ENCODE measurements at places on chromosomes 5 and 9.

- no peak for DNase-seq
Observed at GRCh38 chr5:179264783-179265513, 80.3 kb downstream of the ADAMTS2 start.

DNA sequence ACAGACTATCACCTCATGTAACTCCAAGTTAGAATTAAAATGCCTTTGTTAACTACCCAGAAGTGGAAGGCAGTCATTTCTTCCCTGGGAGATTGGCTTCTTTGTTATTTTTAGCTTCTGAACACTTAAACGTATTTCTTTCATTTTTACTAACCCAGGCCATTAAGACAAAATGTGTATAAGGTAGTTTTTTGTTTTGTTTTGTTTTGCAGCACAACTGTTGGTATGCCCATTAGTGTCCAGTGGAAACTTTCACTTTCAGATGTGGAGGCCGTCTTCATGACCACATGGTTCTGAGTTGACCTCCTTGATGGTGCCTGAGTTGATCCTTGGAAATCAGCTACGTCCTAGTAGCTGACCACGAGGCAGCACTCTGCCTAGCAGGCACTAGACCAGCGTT is 264.6 kb upstream of the ZNF608 start:
- no peak for DNase-seq

DNA sequence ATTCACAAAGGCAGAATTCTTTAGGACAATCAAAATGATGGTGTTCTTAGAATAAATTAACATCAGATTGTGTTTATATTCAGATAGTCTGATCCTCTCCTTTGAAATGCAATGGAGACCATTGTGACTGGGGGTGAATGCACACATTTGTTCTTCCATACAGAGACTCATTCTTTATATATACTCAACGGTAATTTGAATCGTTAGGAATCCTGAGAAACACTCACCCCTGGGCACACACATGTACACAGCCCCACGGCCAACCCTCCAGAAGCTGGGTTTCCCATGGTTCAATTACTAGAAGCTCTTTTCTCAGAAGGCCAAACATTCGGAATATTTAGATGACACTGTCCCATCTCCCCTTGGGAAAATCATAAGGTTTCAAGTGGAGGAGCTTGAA is 57.5 kb upstream of the EPB41L4B start:
- no peak for DNase-seq

- DNase-seq: no peak
Observed at GRCh38 chr9:5446451-5447236, 3.7 kb upstream of the CD274 start.

DNA sequence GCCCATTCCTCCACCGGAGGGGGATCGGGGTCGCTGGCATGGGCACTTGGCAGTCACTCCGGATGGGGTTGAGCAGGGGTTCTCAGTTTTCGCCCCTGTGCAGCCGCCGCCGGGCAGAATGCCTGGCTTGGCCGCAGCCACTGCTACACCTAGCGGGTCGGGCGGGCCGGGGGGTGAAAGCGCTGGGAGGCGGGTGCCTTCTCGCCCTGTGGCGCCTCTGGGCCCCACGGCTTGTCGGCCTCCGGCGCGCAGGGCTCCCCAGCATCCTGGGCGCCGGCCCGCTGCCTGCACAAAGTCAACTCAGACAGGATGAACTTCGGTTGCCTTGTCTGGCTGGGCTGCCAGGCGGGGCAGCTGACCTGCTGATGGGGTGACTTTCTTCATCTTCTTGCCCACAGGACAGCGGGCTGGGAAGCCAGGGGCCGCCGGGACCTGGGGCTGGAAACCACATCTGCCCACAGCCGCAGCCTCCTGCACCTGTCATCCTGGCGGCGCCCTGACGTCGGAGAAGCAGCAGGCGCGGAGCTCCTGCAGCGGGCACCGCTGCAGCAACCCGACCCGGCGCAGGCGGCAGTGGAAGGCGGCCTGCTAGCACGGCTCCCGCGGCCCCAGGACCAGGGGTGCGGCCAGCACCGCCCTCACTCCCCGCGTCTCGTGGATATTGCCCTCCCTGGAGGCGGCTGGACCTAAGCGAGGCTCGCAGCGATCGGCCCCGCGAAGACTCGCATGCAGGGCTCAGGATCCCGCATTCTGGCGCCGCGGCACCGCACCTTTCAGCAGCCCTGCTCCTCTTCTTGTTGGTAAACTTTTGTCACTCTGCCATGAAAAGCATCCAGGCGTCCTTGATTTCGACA is 1.3 kb upstream of the ANKRD18A start:
- DNase-seq: peak; percentile 58

DNA sequence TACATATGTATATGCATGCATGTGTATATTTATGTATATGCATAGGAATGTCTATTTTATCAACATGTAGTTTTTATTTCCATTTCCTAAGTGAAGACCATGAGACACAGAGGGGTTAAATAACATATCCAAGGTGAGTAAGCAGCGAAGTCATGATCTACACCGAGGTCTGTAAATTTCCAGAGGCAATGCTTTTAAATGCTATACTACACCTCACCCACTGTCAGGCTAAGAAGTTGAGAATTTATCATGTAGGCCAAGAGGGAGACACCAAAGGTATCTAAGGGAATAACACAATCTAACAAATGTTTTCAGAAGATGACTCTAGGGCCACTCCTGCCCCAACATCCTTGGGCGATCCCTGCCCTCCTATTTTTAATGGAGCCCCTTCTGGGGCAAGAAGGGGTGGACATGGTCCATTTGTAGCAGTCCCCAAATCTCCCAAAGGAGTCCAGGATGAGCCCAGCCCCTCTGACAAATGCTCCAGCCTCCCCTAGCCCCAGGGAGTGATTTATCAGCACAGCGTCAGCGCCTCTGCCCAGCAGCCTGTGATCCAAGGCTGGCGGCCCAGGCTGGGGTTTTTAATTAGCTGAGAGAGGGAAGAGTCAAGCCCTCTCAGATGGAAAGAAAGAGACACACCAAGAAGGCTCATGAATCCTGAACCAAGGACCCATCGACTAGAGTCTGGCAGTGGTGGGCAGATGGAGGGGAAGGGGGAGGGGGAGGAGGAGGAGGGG is 339.9 kb downstream of the ASTN2 start:
- DNase-seq: no peak

- DNase-seq: no peak
Observed at GRCh38 chr5:143506836-143507552, 103.5 kb upstream of the NR3C1 start.

DNA sequence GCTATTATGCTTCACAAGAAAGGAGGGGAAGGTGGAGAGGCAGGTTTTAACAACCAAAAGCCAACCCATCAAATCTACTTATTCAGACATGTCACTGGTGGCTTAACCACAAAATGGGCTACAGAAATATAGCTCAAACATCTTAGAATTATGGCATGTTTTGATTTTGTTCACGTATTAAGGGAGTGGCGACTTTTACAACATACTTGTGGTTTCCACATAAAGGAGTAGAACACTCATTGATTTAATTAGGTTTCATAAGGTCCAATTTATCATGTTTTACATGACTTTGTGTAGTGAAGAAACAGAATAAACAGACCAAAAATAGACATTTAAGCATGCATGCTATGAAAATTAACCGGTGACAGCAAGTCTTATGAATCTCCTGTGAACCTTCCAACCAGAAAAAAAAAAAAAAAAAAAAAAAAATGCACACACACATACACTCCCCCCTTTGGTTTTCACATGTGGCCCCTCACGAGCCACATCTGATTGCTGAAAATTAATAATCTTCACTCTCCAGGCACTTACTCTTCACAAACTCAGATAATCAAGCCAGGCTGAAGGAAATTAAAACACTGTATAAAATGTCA is 5.4 kb downstream of the ZNF608 start:
- no peak for DNase-seq

DNA sequence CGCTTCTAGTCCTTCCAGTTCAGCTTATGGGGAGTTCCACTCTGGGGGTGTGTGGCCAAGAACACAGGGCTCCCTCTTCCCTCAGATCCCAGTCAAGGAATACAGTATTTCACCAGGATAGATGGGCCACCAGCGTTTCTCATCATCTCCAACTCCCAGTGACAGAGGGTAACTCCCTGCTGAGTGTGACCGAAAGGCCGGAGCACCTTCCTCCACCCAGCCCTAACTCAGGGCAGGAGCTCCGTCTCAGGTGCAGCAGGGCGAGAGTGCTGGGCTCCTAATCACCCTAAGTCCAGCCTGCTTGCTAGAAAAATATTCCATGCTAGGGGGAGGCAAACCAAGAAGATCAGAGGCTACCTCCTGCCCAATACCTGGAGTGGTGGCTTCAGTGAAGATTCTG is 102.6 kb downstream of the ADAMTS2 start:
- DNase-seq: no peak

DNA sequence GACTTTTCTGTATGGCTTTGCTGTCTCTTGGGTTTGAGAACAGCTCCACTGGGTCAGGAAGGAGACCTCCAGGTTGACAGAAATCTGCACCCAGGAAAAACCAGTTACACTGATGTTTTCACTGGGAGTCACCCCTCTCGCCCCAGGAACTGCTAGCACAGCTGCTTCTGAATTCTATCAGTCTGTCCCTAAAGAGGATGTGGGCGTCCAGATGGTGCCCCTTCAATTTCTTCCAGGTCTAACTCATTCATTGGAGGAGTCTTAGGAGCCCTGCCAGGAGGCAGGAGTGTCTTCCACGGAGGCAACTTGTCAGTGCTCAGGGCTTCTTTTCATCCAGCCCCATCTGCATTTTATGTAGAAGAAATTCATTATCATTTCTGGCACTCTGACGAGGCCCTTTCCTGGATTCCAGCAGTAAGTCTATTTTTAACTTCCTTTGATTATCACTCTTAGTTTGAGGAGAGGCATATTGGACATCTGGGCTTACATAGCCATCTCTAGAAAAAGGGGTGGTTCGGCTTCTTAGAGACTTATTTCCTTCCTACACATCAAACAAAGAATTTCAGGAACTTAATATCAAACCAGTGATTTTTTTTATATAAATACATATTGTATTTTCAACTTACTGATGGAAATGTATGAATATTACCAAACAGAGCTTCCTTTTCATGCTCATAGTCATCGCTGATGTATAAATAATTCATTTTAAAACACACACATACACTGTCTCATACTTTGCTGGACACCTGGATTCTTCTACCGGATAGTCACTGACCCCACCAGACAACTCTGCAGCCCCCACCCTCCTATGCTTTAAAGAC is 148.8 kb downstream of the IRX2 start:
- DNase-seq: no peak

DNA sequence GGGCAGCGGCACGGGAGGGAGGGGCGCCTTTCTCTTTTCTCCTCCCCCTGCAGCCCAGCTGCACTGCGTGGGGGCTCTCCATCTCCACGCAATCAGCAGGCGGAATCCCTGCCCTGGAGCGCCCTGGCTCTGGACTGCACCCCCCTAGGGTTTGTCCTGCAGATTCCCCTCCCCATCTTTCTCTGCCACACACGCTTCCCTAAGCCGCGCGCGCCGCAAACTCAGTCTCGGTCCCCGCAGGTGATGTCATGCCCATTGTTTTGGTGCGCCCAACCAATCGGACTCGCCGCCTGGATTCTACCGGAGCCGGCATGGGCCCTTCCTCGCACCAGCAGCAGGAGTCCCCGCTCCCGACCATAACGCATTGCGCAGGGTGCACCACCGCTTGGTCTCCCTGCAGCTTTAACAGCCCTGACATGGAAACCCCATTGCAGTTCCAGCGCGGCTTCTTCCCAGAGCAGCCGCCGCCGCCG is at the start of gene KCNN2:
Gene KCNN2, plus strand, starts transcription at position 347 of the 473 bp plus-strand sequence. Its CDS starts 70 bp downstream, at position 417.
- DNase-seq: no peak

GRCh38 chr5:2139478-2139877 is 256.8 kb upstream of the IRX4 start:
- no peak for DNase-seq

DNA sequence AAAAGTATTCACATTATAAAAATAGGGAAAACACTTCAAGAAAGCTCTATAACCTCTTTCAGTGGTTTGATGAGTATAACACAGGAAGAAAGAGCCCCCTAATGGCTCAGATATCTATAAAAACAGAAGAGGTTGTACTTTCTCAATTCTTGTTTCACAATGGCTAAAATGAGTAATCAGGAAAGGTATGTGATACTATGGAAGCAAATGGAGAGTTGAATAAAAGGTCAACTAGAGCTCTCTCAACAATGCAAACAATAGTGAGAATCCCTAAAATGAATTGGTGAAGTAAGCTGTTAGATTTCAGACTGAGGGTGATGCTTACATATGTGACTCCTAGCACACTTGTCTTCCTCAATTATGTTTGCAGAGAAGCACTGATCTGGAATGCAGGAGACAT is 584.6 kb upstream of the CDH18 start:
- no peak for DNase-seq
